ENCODE measurements at places on chromosomes 11 and 22.

DNA sequence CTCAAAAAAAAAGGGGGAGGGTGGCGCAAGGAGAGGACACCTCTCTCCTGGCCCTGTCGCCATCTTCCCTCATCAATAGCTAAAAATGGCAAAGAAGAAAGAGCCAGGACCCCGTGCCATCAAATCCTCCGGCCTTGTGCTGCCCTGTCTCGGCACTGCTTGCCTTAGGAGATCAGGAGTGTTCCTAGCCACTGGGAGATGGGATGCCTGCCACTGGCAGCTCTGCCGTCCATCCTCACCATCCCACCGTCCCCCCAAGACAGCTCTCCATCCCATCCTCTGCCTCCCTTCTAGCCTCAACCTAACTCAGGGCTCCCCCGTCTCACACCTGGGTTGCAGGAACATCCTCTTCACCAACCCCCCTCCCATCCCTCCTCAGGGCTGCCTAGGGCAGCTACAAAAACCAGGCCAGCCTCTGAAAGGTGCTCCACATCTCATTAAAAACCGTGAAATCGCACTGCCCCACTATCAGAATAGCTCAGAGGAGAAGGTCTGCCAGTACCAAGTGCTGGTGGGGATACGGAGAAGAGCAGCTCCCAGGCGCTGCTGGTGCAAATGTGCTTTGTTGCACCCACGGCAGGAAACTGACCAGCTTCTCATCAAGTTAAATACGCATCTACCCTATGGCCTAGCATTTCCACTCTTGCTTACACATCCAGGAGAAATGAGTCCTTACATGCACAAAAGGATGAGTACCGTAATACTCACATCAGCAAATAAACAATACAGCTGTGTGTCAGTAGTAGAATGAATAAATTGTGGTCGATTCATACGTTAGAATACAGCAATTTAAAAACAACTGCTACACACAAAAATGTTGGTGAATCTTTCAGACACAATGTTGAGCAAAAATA is 31.7 kb upstream of the GCAT start:
- DNase-seq = no peak

DNA sequence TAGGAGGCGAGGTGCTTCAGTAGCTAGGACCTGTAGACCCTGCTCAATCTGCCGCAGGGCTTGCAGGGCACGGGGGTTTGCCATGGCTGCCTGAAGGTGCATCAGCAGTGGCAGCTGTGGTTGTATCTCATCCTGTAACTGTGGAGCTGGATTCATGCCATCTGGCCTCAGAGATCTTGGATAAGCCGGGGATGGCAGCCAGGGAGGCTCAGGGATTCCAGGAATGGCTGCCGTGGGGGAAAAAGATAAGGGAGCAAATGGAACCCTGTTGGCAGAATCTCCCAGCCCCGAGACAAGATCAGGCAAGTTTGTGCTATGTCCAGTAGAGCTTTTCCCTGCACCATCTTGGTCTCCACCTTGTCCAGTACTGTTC is 1.8 kb downstream of the UBQLN3 start:
- no peak for DNase-seq

DNA sequence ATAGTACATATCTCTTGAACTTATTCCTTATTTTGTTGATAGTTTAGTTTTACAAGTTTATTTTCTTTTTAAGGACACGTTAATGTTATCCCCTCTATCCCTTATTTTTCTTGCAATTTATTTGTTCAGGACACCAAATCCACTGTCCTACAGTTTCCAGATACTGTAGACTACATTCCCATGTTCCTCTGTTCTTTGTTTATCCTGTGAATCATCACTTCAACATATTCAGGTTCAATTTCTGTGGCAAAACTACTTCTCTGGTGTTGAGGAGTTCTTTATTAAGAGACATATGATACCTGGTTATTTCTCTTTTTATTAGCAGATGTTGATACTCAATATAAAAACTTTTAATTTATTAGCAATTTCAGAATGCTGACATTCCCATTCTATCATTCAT is 72.8 kb upstream of the CLNS1A start:
- no peak for DNase-seq

- no peak for DNase-seq
Observed at GRCh38 chr22:26079009-26079408, 90.3 kb upstream of the SEZ6L start.

- DNase-seq = no peak
Observed at GRCh38 chr11:77117492-77117891, 10.6 kb upstream of the MYO7A start.

DNA sequence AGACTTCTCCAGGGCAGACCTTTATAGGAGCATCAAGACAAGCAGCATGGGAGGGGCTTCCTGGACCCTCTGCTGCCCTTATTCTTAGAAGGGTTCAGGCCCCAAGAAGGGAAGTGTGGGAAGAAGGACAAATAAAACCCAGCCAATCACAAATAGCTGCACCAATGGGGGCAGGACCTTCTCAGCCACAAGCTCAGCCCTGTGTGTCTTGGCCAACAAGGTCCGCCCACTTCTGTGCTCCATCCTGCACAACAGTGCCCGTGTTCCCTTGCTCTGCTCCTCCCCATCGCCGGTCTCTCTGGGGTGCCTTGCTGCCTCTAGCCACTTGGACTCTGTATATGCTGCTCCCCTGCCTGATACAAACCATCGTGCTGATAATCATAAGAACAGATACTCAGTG is 86.1 kb downstream of the NAT10 start:
- no peak for DNase-seq

DNA sequence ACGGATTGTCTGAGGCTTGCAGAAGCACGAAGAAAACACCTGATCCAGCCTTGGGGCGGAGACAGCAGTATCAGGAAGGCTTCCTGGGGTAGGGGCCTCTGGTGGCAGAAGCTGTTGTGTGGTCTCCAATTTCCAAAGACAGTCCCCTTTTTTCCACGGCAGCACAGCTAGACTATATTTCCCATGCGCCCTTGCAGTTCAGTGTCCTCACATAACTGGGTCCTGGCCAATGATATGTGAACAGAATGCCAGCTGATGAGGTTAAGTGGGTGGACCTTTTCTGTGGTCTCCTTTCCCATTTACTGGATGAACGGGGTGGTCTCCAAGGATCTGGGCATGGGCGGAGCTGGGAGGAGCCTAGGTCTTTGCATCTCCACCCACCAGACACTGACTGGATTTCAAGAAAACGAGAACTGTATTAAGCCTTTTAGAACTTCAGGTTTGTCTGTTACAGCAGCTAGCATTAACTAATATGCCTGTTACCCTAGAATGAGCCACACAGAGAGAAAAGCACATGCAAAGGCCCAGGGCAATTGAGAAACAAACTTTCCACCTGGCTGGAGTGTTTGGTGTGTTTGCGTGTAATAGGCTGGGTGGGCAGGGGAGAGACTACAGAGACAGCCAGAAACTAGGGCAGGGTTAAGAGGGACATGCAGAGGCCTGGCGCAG is 6.2 kb downstream of the GAL3ST1 start:
- DNase-seq = no peak

GRCh38 chr11:30364837-30365482 is 42.1 kb downstream of the ARL14EP start:
- no peak for DNase-seq

GRCh38 chr11:2725368-2726300 is 25.8 kb upstream of the KCNQ1OT1 start:
- DNase-seq = no peak

DNA sequence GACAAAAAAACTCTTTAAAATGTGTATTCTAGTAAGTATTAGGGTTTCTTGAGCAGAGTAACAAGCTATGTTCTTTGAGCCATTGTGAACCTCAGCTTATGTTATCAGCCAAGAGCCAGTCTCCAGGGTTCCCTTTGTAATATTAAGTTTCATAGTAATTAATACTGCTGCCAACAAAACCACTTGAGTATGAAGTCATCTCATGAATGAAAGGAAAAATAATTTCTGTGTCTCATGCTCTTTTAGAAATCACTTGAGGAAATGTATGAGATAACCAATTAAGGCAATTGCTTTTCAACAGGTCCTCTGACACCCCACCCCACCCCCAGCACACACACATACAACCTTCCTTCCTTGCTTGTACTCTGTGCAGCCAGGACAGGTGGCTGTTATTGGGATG is 59.9 kb downstream of the BBOX1 start:
- DNase-seq = no peak

- DNase-seq = no peak
Observed at GRCh38 chr11:117859488-117860112, 16.9 kb downstream of the FXYD6 start.

DNA sequence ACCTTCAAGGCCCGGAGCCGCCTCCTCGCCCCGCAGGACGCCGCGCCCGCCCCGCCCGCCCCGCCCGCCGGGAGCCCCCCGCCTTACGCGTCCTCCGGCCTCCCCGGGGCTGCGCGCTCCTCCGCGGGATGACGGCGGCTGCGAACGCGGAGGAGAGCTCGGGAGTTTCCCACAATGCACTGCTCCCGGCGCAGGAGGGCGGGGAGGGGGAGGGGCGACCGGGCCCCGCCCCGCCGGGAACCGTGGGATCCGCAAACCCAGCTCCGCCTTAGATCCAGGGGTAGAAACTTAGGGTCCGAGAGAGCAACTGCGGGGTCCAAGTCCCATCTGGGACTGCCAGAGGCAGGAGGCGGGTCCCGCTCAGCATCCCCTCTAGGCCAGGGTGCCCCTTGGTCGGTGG is at the start of gene CEND1:
TSS of gene CEND1 (minus strand) at position 148 of the 400 bp plus-strand sequence. CDS start 1,514 bp downstream, outside the sequence.
- no peak for DNase-seq

DNA sequence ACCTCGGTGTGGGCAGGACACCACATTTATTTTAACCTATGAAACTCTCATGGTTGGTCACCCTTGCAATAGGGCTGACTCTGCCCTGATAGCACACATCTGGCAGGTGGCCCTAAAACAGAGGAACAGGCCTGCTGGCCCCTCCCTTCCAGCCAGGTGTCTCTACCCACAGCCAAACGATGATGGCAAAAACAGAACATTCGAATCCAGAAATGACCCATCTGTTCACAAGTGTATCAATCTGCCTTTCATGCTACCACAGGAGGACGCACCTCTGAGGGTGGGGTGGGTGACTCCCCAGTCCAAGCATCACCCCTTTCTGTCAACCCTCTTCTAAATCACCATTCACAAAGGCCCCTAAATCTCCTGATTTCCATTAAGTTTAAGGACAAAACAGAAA is 118.1 kb downstream of the ETS1 start:
- DNase-seq = no peak

GRCh38 chr11:84260862-84261261 is 974.7 kb upstream of the CCDC90B start:
- no peak for DNase-seq

DNA sequence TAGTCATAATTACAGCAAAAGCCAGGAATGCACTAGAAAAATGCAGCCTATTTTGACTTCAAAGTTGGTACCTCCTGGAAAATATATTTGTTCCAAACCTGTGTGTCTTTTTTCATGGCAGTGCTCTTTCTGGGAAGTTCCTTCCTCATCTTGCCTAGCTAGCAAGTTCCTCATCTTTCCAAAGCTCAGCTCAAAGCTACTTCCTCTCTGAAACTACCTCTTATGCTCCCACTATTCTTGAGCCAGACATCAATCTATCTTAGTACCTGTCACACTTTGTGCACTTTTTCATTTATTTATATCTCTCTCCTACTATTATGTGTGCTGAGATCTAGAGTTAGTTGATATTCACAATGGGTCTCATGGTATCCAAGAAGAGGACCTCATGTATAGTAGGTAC is 191.6 kb upstream of the CCDC90B start:
- DNase-seq = no peak

DNA sequence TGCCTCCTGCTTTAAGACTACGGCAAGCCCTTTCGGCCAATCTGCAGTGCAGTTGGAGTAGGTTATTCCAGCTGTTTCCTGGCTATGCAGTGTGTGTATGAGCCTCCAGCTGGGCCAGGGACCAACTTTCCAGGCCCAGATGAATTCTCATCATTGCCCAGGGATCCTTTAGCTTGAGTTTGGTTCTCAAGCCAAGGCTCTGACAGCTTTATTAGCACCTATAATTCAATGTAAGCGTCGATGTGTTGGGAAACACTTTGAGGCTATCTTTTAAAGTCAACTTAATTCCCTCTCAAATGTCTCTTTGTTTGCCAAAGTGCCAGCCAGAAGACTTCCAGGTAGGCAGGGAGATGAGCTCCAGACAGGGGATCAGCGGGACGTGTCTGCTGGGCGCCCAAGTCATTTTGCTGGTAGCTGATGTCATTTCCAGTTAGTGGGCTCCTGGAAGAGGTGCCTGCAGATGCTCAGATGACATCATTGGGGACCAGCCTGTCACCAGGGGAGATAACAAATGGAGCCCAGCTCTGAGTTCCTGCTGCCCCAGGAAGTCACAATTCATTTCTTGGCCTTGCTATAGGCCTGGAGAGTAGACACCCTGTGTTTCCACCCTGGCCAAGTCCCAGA is 520.4 kb downstream of the SOX6 start:
- DNase-seq = no peak

DNA sequence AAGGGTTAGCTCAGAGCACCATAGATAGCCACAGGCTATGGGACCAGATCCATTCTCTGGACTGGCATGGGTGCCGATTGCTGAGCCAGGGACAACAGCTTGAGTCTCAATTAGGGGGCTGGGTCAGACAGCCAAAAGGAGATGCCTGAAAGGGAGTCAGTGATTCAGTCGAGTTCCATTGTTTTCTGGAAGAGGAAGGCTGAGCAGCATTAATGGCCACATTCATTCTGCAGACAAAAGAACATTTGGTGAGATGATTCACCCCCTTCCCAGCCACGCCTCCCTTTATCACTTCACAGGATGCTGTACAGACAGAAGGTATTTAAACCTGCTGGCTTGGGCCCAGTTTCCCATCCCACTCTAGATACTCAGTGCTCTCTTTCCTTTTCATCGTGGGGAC is 131.9 kb downstream of the ADAMTS15 start:
- DNase-seq = no peak

DNA sequence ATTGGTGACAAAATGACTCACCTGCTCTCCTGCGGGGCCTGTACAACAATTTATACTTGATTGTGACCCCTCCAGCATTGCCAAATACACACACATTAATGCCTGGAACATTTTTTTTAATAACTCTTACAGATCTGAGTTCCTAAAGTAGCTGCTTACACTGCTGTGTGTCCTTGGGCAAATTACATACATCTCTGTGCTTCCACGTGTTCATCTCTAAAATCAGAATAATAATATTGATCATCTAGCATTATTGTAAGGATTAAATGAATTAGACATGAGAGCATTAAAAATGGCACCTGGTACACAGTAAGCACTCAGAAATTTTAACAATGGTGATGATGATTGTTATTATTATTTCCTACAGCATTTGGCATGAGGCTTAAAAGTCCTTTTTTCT is 21.5 kb upstream of the WT1 start:
- DNase-seq = no peak

DNA sequence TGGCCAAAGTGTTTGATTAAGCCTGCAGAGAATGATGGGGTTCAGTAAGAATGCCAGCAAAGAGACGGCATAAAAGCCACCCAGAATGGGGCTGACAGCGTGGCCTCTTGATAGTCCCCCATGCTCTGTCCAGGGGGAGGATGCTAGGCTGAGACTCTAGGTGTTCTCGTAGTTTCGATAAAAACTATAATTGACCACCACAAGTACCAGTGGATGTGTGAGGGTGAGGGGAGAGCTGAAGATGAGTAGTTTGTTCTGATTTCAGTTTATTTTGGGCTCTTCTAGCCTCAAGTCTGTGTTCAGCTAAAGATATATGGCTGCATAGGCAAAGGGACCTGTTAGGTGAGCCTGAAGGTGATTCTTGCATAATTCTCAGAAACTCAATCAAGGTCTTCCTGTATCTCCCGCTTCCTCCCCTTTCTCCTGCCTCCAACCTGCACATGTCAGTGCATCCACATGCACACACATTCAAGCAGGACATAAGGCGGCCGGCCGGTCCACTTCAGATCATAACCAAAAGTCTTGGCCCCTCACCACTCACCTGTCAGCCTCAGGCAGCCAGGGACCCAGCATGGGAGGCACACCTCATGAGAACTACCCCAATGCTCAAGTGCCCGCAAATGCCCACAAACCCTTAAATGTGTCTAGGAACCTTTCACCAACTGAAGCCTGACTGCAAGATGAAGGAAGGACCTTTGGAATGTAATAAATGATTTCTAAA is 31.2 kb downstream of the FLI1 start:
- no peak for DNase-seq

Measured in stimulated activated CD8-positive, alpha-beta memory T cell treated with anti-CD3 and anti-CD28 coated beads, Interleukin-4, amount 100 ng/mL, for 24 hours (primary cell).